Myocyte (in vitro differentiated cells): ENCODE measurements at places on chromosomes 1 and 21. TPM values are rescaled to one million over a fixed set of nuclear protein-coding genes. Genes with fewer than 3 reads are reported as not detected.

Gene ARHGEF16
- not detected in 2 replicates for total RNA-seq

Gene PTPN14
- total RNA-seq = 17.8 and 19.0 TPM in 2 replicates

- no peak for DNase-seq
These were observed 18.6 kb downstream of the AKT3 start for GRCh38 chr1:243831463-243831862.

Gene TMEM82
- not detected in 2 replicates for total RNA-seq

GRCh38 chr1:177948336-177948972, 21.4 kb downstream of the SEC16B start:
- peak; percentile 82 for DNase-seq

Gene S100A3
- total RNA-seq = 7.8 and 10.8 TPM in 2 replicates

DNA sequence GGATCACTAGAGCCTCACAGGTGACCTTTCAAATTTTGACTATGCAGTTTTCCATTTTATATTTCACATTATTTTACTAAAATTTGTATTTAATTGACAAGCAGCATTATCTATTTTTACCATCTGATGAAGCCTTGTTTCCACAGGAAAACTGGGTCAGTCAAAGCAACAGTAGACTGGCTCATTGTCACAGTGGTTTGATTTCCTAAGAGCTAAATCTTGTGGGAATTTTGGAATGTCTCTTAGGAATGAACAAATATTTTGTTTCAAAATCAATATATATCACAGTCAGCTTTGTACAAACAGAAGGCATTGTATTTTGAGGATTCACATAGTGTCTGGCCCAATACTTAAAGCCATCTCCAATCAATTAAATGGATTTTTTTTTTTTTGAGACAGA, 152.6 kb upstream of the RNPC3 start:
- no peak for DNase-seq

Gene CLCNKB
- total RNA-seq = not detected in 2 replicates

DNA sequence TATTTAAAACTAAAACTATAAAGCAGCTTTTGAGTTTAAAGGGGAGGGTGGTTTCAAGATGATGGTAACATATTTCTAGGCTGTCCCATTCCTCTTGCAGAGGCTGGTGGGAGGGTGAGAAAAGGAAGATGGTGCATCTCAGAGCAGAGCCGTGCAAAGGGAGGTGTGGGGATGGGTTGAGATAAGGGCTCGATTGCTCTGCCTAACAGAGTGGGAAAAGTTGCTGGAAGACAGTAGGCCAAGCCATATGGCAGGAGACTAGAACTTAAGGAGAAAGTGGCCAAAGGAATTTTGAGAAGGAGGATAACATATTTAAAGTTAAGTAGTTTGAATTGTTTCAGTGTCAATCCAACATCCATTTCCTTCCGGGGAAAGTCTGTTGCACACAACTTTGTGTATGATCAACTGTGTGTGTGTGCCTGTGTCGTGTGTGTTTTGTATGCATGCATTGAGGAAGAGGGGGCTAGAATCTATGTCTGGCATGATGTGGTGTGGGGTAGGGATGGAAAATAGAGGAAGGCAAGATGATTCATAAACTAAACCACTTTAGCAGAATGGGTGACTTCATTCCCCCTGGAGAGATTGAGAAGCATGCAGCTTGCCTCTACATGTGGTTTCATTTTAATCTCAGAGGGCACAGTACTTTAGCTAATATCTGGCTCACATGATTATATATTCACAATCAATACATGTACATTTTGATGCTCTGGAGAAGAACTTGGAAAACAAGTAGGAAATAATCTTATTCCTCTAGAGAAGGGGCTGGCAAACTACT, 145.0 kb upstream of the DNAH14 start:
- DNase-seq = peak; percentile 69

- DNase-seq = no peak
These were observed 1652.0 kb downstream of the MRPL39 start for GRCh38 chr21:23955135-23955843.

GRCh38 chr1:151970626-151971025, 23.0 kb downstream of the S100A10 start:
- no peak for DNase-seq

DNA sequence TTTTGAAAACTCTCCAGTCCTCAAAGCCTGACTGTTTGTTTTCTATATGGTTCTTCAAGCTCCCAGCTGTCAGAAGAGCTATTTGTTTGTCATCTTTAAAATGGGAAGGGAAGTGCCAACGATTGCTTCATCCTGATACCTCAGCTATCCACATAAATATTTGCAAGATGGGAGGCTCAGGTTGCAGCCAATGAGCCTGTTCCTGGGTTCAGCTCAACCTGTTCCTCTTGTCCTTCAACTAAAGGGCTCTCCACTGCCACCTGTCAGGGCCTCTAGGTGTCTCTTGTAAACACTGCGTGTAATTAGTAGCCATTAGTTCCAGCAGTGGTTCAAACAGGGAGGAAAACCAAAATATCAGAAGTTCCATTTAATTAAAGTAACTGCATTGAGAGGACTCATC, 445.1 kb downstream of the AJAP1 start:
- no peak for DNase-seq

DNA sequence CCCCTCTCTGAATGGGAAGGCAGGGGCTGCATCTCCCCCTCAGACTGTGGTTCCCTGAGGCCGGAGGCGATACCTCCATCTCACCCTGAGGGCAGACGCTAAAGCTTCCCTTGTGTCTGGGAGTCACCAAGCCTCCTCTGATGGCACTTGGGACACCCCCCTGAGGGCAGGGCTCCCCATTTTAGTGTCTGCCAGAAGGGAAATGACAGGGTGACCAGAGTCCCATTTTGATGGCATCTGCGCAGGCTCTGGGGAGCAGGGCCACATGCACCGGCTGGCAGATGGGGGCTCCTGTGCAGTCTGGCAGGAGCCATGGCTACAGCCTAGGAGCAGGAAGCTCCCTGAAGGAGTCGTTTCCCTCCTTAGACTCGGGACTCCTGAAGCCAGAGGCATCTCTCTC, 1.7 kb downstream of the S100A2 start:
- no peak for DNase-seq

DNA sequence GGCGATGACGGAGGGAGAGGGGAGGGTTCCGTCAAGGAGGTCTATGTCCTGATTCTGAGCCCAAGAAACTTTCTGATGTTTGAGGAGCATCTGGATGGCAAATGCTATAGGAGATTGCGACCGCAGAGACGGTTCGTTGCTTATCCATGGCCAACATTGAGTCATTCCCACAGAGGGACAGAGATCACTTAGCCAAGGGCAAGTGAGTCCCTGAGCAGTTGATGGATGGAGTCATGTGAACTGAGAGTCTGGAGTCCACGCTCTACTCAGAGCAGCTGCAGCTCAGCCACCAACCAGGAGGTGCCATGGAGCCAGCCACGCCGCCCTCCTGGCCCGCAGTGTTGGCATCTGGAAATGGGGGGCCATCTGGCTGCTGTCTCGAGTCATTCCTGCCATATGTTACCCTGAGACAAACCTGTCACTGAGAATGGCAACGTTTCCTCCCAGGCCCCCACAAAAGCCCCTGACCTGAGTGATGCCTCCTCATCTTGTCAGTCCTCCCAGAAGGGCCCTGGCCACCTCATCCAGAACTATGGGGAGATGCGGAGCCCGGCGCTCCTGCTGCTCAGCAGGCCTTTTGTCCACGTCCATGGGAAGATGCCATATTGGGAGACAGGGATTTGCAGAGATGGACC, 58.6 kb downstream of the ATP5PO start:
- DNase-seq = peak; percentile 60

DNA sequence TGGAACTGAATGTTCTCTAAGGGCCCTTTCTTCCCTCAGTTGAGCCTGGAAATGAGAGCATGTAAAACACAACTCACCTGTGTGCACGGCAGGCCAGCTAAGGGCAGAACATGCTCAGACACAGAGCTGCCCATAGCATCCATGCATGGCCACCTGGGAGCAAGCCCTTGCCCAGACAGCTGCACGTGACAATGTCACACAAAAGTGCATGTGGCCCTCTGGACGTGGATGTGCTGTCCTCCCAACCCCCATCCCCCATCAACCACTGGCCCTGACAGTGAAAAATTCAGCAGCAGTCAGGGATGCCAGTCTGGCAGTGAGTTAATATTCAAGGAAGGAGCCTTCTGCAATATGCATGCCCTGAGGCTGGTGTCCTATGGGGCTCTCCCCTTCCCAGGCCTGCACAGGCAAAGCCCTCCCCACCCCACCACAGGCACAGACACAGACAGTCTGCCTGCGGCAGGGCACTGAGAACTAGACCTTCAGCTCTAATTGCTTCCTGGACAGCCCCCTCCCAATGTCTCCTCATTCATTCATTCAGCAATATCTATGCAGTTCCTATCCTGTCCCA, 14.6 kb upstream of the COL16A1 start:
- no peak for DNase-seq

GRCh38 chr1:83706354-83706938, 292.5 kb downstream of the TTLL7 start:
- DNase-seq = no peak

Gene ADGRB2
- 15.8 and 20.2 TPM in 2 replicates for total RNA-seq

Gene GPR25
- total RNA-seq = not detected in 2 replicates

Gene C1orf167
- 4.8 and 5.1 TPM in 2 replicates for total RNA-seq

- peak; percentile 94 for DNase-seq
These were observed 24.1 kb upstream of the ARHGEF11 start for GRCh38 chr1:157069601-157070000.

DNA sequence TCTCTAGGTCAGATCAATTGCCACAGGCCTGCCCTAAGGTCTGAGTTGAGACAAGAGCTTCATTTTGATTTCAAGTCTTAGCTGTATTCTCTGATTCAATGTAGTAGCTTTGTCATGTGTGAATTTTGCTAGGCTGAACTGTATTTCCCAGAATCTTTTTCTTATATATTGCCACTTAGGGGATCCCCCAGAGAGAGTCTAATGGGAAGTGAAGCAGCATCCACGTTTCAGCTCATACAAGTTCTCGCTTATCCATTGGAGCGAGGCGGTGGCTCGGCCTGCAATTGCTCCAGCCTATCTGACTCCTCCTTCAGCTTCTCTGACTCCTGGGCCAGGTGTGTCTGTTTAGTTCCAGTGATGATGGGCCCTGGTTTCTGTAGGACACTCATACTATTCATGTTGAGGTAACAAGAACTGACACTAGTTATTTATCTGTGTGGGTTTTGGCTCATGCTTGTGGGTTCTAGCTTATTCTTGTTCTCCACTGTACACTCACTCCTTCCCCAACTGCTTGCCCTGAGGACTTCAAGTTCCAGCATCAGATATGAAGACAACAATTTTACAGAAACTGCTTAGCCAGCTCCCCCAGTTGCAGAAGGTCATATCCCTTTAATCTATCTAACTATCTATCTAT, 48.2 kb downstream of the TBX19 start:
- DNase-seq = no peak

DNA sequence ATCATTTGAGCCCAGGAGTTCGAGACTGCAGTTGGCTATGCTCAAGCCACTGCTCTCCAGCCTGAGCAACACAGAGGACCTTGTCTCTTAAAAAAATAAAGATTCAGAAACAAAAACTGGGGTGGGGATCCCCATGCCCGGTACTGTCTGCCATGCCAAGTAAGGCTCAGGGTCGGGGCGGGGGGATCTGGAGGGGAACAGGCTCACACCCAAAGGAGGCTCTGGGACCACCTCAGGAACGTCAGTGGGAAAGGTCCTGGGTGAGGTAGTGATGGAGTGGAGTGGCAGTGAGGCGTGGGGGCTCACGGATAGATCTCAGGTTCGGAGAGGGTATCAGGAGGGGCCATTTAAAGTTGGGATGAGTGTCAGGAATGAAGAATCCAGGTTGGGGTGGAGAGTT, 765 bp upstream of the S100A4 start:
- DNase-seq = no peak

DNA sequence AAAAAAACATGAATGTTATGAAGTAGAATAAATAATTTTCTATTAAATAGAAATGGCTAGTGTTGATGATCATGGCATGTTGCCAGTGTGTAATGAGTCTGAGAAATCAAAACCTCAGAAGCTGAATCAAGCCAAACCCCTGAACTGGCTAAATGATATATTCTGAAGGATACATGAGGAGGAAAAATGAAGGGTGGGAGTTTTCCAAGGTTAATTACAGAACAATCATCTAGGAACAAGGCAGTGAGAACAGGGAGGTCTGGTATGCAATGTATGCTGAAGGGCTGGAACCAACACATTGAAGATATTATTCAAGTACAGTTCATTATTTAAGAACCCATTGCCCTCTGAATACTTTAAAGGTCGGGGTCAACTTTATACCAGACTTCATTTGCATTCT, 309.1 kb upstream of the NRIP1 start:
- DNase-seq = no peak

GRCh38 chr1:204136814-204137213, 15.0 kb downstream of the ETNK2 start:
- DNase-seq = no peak

Gene IGFN1
- total RNA-seq = 0.26 and 0.29 TPM in 2 replicates

GRCh38 chr21:44765231-44766013, 36.2 kb downstream of the UBE2G2 start:
- peak; percentile 42 for DNase-seq

DNA sequence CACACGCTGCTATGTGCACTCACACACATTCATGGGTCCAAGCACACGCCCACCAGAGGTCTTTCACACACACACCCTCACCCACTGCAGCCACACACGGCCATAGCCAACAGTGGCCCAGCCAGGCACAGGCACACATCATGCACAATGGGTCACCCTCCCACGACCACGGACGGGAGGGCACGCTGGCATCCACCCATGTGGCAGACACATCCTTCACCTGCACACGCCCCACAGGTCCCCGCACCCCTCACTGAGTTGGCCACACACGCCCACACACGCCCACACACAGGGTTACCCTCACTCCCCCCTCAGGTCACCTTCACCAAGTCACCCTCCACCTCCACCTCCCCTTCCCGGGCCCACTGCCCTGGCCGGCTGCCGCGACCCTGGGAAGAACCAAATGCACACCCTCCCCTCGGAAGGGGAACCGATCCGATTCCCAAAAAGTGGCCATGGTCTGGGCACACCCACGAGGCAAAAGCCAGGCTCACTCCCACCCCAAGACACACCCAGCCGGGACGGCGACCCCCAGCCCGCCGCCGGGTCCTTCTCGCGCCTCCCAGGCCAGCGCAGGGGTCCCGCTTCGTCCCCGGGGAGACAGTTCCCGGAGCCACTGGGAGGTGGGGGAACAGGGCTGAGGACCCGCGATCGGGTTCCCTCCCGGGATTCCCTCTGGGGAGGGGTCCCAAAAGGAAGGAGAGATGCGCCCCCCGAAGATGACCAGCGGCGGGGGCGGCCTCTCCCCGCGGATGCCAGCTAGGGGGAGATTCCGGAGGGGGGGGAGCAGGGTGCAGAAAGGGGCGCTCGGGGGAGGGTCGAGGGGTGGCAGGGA, 860 bp downstream of the SDC3 start:
- no peak for DNase-seq

GRCh38 chr1:108199201-108199691, 897 bp downstream of the SLC25A24 start:
- DNase-seq = peak; percentile 54

DNA sequence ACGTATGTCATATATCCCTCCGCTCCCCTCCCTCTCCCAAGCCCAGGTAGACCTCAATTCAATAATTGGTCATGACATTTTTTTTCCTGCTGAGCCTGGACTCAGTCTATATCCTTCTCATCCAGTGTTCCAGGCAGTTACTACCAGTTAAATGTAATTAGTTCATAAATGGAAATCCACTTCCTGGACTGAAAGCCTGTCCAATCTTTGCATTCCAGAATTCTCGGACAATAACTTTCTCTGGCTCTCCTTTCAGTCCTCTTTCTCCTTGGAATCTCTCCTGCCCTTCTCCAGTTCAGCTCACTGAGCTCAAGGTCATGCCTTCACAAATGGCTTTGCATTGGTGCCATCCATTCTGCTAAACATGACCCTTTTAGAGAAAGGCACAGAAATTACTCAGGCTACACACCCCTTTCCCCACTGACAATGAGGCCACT, 34.8 kb downstream of the VWA5B1 start:
- no peak for DNase-seq
